NCI-H1092 treated with DMSO at 0.1 percent for 48 hours (cell line): ENCODE measurements at places on chromosomes 7 and 10.

- no peak for DNase-seq
Observed at GRCh38 chr7:129777993-129778769, 166.7 kb downstream of the NRF1 start.

DNA sequence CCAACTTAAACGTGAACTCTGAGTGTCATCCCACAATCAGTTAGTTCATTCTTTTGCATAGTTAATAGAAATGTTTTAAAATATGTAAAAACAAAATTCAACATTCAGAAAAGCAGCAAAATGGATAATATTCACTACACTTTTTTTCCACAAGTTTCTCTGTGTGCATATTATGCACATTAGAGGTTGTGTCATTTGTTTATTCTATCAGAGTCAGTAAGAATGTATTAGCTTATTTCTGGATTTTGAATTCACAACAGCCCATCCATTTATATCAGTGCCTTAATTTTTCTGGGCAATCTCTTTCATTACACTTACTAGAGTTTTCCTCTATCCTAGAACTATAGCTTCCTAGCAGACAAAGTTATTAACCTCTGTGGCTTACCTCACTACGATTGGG, 432.7 kb upstream of the SEMA3A start:
- no peak for DNase-seq

GRCh38 chr10:132375795-132376297, 21.2 kb upstream of the PWWP2B start:
- DNase-seq: no peak

- no peak for DNase-seq
Observed at GRCh38 chr10:119543814-119544642, 1.5 kb upstream of the RGS10 start.

DNA sequence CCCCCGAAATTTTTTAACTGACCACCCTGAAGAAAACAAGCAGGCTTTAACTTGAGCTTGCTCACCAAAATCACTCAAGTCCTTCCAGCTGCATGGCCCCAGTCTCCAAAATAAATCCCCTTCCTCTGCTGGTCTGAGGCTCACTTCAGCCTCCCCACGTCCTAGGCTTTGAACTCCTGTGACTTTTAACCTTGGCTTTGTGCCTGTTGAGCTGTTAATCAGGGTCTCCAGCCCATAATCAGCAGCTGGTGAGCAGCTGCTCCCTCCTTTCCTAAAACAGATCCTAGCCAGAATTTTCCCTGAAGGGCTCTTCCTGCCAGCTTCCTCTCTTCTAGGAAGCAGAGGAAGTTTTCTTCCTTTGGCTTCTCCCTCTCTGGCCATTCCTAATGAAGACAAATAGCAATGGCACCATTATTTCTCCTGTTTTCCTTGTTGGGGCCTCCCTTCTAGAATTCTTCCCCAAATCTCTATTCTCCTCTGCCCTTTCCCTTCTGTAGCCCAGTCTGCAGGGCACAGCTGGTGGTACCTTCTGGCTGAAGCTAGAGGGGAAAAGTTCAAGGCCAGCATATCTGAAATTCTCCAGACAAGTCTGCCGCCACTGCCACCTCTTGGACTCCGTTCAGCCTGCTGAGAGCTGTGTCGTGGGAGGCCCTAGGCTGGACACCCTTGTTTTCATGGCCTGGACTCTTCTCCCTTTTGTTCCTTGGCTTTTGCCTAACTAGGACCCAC, 152.1 kb downstream of the NOC3L start:
- no peak for DNase-seq

DNA sequence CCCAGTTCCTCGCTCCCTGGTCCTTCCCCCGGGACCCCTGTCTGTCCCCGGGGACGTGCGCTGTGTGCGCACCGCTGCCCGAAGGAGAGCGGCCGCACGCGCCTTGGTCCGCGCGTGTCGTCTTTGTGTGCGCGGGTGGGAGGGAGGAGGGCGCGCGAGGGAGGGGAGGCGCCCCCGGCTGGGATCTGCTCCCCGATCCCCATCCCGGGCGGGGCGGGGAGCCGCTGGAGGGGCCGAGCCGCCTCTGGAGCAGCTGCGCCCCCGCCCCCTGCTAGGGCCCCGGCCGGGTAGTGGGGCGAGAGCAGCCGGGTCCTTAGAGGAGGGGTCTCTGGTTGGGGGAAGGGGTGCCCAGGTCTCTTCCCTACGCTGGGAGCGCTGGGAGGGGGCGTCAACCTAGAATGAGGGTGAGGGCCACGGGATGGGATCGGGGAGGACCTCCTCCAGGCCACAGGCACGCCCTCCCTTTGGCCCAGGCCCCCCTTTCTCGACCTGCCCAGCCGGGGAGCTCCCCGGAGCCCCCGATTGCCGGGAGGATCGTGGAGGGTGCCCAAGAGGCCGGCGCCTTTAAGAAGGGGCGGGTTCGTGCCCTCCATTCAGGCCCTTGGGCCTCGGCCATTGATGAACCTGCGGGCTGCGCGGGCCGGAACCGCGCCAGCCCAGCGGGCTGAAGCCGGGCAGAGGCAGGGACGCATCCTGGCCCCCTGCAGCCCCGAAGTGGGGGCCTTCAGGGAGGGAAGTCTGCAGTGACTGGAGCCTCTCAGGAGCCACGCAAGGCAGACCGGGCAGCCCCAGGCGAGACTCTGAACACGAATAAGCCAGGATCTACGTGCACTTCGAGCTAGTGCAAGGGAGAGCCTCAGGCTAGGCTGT, 678 bp downstream of the SH2B2 start:
- peak; percentile 44 for DNase-seq

GRCh38 chr7:158856883-158857668, 718 bp downstream of the DYNC2I1 start:
- no peak for DNase-seq

- no peak for DNase-seq
Observed at GRCh38 chr10:64113792-64114191, 592.6 kb downstream of the REEP3 start.

GRCh38 chr7:26376175-26376917, 84.7 kb downstream of the SNX10 start:
- peak; percentile 91 for DNase-seq

- no peak for DNase-seq
Observed at GRCh38 chr7:157018997-157019608, 8.6 kb upstream of the MNX1 start.

DNA sequence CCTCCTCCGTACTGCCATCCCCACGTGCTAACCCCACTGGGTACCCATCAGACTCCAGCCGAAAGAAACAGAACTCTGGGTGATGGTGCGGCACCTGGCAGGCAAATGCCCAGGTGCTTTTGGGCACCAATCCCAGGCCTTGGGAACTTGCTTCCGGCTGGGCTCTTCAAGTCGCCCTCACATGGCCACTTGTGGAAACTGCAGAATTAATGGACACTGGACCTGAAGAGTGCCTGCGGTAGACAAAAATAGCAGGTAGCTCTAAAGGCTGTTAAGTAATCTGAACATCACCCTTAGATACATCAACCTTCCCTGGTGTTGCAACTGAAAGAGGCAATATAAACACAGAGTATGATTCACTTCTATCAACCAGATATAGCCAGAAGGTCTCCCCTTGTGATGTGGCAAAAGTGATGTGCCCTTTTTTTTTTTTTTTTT, 644.4 kb downstream of the GRM8 start:
- peak; percentile 8 for DNase-seq

DNA sequence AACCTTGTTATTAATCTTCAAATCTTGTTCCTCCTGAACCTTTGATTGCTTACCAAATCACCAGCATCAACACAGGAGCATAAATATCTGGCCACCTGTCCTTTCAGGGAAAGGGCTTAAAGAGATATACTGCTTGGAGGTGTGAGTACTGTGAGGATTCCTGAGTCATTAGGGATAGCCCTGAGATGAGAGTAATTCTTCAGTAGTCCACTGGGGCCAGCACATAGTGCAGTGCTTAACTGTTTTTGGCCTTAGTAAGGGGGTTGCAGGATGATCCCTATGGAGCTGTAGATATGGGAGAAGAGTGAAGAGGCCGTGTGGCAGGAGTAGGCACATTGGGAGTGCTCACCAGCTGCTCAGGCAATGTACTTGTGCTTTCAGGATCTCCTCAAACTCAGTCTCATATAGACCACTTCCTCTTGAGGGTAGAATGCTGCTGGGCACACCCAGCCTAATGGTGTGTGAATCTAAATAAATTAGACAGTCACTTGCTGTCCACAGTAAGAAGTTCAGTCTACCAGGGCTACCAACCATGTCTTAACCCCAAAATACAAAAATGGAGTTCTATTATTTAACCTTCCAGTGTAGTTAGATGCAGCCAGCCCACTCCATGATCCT, 26.5 kb upstream of the GPR141 start:
- no peak for DNase-seq

- DNase-seq: no peak
Observed at GRCh38 chr10:3072641-3073360, 5.5 kb downstream of the PFKP start.

GRCh38 chr10:129191797-129192196, 275.2 kb upstream of the MGMT start:
- DNase-seq: no peak

DNA sequence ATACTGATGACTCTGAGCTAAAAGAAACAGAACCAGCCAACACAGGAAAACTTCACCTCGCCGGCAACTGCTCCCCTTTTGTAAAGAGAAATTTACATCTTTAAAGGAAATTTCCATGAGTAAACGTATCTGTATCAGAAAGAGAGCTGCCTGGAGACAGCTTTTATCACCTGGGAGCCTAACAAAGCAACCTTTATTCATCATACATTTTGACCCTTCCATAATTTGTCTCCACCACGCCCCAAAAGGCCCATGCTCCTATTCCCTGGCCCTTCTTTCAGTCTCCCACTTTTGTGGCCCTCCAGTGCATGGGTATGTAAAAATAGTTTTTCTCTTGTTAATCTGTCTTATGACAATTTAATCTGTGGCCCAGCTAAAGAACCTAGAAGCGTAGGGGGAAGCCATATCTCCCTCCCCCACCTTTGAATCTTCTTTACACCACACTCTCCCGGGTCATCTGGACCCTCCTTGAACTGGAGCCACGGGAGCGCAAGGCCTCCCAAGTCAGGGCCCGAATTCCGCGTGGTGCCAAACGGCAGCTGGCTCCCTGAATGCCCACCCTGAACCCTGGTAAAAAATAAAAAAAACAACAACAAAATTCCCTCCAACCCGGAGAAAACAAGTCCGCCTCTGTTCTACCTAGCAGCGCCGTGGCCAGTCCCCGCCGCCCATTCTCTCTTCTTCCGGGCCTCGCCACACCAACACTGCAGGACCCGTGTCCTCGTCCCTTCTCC, 15.4 kb upstream of the FKBP9 start:
- DNase-seq: peak; percentile 56

- DNase-seq: no peak
Observed at GRCh38 chr10:44575601-44576380, 190.9 kb upstream of the CXCL12 start.

- DNase-seq: no peak
Observed at GRCh38 chr10:132467464-132468149, 70.0 kb upstream of the INPP5A start.

DNA sequence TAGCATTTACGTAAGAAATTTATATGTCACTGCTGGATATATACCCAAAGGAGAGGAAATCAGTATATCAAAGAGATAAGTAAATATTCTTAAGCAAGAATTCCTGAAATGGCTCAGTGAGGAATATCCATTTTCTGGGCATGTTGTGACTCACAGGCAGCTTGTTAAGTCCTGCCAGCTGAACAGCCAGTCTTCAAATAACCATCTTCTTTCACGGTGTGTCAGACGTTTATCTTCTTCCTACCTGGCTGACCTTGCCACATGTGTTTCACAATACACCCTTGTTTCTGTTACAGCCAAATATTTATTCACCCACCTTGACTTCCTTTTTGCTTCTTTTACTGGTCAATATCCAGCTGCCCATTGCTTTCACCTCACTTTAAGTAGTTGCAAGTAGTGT, 648.1 kb downstream of the ANKRD7 start:
- peak; percentile 11 for DNase-seq

DNA sequence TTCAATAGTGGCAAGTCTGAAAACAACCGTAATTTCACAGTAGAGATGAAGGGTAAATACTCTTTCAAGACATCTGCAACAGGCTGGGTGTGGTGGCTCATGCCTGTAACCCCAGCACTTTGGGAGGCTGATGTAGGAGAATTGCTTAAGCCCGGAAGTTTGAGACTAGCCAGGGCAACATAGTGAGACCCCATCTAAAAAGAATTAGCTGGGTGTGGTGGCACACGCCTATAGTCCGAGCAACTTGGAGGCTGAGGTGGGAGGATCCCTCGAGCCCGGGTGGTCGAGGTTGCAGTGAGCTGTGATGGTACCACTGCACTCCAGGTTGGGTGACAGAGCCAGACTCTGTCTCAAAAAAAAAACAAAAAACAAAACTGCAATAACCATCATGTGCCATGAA, 71.8 kb downstream of the PFKFB3 start:
- DNase-seq: no peak

- DNase-seq: no peak
Observed at GRCh38 chr10:123559823-123560092, 106.4 kb upstream of the GPR26 start.

DNA sequence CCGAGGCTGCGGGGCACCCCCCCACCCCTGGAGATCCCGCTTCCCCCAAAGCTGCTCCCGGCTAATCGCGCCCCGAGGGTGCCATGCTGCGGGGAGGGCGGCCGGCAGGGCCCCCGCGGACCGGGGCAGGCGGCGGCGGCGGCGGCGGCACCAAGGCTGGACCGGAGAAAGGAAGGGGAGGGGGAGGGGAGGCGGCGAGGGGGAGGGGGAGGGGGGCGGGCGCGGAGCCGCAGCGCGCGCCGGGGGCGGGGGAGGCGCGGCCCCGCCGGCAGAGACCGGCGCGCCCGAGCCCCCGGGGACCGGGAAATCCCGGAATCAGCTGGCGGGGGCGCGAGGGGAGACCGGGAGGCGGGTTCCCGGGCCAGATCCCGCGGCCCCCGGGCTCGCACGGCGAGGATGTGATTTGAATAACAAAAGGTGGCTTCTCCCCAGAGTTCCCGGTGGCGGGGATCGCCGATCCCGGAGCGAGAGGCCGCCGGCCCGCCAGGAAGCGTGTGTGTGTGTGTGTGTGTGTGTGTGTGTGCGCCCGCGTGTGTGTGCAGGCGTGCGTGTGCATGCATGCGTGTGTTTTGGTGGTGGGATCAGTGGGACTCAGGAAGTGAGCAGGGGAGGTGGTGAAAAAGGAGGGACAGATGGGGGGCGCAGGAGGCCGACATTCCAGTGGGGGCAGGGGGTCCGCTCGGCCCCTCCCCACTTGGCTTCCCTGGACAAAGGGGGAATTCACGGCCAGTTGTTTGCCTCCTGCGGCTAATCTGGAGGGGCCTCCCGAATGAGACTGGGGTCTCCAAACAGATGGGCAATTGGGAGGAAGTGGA, 99.5 kb downstream of the HIP1 start:
- peak; percentile 62 for DNase-seq

DNA sequence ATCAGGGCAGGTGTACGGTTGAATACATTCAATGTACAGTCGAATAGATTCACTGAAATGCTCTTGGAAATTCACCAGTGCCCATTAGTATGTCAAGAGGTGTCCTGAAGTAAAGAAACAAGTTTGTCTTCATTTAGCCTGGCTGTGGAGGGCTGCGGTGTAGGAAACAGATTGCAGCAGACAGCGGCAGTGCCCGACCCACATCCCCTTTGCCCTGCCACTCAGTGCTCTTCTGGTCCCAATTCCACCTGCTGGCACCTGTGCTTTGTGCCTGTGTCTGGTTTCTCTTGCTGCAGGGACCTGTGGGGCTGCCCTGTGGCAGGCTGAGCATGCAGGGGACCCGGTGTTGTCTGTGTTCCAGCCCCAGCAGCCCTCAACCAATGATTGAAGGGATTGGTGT, 183.7 kb downstream of the RPS24 start:
- no peak for DNase-seq

GRCh38 chr10:125083576-125083920, 76.8 kb downstream of the CTBP2 start:
- no peak for DNase-seq

GRCh38 chr7:140635816-140636215, 4.8 kb downstream of the DENND2A start:
- no peak for DNase-seq
